Activated CD8-positive, alpha-beta memory T cell treated with anti-CD3 and anti-CD28 coated beads for 4 hours (primary cell): ENCODE measurements at places on chromosomes 3 and 15.

- no peak for DNase-seq
These were observed 212.7 kb upstream of the PPP2R3A start for GRCh38 chr3:135752851-135753250.

DNA sequence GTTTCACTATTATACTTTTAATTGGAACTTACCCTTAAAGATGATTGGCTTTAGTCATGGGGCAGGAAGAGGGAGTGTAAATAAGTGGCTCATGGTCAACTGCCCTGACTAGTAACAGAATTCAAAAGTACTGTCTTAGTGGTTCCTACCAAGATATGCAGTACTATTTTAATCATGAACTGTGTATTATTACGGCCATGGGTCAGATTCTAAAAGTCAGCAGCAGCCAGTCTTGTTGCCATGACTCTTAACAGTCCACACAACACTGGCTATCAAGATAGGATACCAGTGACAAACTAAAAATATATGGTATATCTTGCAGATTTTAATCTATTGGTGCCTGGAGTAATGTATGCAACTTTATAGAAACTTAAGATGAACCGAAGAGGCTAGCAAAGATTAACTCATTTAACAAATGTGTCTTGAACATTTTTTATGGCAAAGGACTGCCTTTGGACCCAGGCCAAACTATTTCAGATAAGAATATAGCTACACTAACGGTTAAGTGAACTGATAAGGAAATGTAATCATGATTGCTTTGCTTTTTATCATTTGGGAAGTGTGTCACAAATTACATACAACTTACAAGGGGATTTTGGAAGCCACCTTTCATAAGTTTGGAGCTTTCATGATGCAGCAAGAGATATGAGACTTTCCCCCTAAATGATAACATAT is 163.7 kb downstream of the TCF12 start:
- DNase-seq: no peak

DNA sequence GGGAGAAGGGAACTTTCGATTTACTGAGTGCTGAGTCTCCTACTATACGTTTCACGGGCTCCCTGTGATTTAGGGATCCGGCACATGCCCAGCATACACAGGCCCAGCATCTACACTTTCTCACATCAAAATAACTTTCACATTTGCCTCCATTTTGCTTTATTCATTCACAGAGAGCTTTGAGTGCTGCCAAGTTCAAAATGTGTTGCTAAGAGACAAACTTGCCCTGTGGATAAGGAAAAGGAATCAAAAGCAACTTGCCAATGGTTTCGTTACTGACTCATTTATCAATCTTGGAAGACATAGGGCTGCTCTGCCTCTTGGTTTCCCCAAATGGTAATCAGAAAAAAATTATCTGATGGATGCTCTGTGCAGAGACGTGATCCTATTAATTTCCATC is 86.3 kb upstream of the LRRN1 start:
- DNase-seq: no peak

- no peak for DNase-seq
These were observed 3.5 kb upstream of the LSMEM2 start for GRCh38 chr3:50275141-50275995.

- DNase-seq: peak; percentile 67
These were observed 4.7 kb downstream of the BHLHE40 start for GRCh38 chr3:4983739-4984510.

GRCh38 chr3:42846685-42847522 is 28.8 kb downstream of the CYP8B1 start:
- DNase-seq: no peak

- DNase-seq: no peak
These were observed 45.3 kb downstream of the ADAMTS9 start for GRCh38 chr3:64642327-64643151.

- no peak for DNase-seq
These were observed 65.1 kb upstream of the TEX264 start for GRCh38 chr3:51605938-51606337.

DNA sequence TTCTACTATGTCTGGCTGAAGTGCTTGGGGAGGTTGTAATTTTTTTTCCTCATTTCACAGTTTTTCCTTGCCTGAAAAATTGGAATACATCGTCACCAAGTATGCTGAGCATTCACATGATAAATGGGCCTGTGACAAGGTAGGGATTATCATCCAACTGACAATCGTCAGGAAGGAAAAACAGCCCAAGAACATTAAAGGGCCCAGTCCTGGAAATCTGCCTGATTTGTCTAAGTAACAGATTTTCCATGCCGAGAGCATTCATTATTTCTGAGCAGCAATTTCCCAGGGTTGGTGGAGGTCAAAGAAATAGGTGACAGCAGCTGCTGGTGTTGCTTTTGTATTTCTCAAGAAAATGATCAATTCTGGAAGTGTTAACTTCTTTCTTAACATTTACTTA is 226.0 kb upstream of the CHRM5 start:
- DNase-seq: no peak

- no peak for DNase-seq
These were observed 68.0 kb downstream of the ABHD5 start for GRCh38 chr3:43758592-43759225.

DNA sequence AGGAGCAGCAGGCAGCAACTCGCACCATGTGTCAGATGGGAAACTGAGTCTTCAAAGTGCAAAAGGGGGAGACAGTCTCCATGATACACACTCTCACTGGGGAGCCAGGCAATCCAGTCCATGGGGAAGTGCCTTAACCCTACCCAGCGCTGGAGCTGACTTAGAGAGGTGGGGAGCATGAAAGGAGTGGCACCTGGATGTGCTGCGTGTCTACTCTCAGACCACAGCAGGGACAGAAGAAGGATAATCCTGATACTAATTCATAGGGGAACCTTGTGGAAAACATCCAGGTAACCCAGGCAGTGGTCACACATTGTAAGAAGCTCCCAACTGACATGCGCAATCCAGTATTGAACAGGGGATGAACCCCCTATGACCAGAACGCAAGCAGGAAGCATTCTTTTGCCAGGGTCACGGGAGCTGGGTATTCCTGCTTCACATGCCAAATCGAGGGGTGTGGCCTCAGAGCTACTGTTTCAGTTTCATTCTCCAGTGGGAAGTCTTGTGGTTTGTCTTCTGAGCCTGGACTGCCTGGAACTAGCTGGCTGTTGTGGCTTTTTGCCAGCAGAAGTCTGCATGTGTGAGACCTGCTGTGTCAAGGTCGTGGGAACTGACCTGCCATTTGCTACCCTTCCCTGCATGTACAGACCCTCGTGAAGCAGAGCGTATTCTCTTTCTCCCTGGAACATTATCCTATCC is 367.6 kb upstream of the NDN start:
- DNase-seq: no peak

DNA sequence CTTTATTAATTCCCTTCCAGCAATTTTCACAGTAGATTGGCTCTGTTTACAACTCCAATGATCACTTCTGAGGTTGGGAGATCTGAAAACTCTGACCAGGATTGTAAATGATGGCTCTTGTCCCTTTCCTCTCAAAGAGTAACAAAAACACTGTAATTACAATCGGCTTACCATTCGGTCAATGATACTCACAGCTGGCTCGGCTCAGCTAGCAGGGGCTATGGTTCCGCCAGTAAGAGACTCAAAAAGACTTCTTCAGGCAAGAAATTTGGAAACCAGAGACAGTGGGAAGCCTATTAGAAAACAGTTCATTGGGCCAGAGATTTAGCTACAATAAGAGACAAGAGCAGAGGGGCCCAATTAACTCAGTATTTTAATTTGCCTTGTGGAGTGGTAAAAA is 96.6 kb downstream of the LRRC3B start:
- DNase-seq: no peak

GRCh38 chr15:39472621-39473297 is 108.1 kb upstream of the THBS1 start:
- DNase-seq: no peak

GRCh38 chr3:12138044-12138443 is 20.7 kb downstream of the TIMP4 start:
- no peak for DNase-seq

DNA sequence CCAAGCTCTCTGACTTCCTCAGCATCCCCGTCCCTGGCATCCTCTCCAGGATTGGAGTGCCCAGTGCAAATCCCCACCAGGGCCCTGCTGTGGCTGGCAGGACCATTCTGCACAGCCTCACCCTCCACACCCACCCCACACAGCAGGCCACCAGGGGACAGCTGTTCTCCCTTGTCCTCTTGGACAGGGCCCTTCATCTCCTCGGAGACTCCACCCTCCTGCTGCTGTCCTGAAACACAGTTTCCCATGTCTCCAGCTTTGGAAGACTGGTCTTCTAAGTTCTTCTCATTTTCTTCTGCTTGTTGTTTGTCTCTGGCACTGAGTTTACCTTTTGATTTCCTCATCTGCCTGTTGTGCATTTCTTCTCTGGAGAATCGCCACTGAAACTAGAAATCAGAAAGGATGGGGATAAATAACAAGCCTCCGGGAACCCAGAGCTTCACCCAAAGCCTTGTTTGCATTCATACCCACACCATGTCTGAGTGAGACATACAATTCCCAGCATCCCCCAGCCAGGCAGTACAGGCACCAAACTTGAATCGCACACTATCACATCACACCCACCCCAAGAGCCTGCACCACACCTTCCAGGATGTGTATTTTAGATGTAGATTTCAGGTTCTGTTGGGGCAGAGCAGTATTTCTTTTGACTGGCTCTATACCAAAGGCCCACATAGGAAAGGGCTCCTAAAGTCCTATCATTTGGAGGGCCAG is 52.0 kb downstream of the OXNAD1 start:
- DNase-seq: no peak

- peak; percentile 69 for DNase-seq
These were observed at the start of gene PLXNA1 for GRCh38 chr3:126982471-126983175. Gene PLXNA1 (plus strand): TSS chr3:126983115. CDS start chr3:126988594, 5,479 bp downstream.

DNA sequence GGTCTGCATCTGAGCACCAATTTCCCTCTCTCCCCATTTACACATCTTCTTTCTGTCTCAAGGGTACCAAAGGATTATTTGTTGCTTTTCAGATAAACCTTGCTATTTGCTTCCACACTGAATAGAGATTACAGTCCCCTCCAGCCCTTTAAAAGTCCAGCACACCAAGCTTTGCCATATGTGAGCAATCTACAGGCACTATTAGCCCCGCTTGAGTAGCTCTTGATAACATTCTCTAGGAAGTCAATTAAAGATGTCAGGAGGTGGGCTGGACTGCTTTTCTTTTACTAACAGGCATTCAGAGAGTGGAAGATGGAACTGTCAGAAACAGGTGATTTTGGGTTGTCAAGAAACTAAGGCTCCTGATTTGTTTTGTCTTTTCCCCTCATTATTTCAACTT is 417.0 kb downstream of the ROBO2 start:
- DNase-seq: no peak

DNA sequence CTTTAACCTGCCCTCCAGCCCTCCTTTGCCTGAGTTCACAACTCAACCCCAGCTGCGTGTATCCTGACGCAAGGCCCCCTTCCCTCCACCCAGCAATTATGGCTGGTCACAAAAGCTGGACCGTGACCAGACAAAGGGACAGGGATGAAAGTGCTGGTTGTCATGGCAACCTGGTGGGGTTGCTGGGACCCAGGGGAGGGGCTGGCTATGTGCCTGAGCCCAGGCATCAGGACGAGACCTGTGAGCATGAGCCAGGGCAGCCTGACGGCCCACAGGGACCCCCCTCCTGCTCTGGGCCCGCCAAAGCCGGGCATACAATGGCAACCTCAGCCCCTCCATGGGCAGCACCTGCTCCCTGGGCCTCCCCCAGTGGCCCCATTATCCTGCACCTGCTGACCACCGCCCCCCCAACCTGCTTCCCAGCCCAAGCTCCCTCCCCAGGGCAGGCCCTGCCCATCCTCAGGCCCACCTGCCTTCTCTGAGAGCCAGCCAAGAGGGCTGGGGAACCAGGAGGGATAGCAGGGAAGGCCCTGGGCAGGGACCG is 4.5 kb upstream of the DNAH1 start:
- no peak for DNase-seq

DNA sequence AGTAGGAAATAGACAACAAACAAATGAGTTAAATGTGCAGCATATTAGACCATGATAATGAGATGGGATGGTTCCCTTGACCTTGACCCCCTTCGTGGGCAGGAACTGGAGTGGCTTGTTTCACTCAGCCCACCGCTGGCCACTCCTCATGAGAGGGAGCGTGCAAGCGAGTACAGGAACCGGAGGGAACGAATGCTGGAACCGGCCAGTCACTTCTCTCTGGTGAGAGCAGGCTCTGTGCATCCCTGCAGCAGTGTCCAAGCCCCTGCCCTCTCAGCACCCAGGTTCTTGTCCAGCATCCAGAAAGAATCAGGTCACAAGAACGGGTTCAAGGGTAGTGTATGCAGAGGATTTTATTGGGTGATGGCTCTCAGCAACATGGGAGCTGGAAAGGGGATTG is 17.2 kb upstream of the IREB2 start:
- DNase-seq: no peak

DNA sequence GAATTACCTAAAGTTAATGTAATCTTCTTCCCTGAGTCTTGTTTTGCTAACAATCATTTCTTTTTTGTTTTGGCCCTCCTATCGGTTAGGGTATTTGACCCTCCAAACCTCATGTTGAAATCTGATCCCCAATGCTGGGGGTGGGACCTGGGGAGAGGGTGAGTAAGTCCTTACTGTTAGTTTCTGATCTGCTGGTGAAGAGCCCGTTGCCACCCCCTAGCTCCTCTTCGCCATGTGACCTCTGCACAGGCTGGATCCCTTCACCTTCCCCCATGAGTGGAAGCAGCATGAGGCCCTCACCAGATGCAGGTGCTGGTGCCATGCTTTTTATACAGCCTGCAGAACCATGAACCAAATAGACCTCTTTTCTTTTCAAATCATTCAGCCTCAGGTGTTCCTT is 62.8 kb upstream of the ADCY5 start:
- no peak for DNase-seq

- DNase-seq: no peak
These were observed 80.6 kb upstream of the BHLHE40 start for GRCh38 chr3:4898454-4899313.

GRCh38 chr15:51709031-51709430 is 27.7 kb downstream of the SCG3 start:
- no peak for DNase-seq

DNA sequence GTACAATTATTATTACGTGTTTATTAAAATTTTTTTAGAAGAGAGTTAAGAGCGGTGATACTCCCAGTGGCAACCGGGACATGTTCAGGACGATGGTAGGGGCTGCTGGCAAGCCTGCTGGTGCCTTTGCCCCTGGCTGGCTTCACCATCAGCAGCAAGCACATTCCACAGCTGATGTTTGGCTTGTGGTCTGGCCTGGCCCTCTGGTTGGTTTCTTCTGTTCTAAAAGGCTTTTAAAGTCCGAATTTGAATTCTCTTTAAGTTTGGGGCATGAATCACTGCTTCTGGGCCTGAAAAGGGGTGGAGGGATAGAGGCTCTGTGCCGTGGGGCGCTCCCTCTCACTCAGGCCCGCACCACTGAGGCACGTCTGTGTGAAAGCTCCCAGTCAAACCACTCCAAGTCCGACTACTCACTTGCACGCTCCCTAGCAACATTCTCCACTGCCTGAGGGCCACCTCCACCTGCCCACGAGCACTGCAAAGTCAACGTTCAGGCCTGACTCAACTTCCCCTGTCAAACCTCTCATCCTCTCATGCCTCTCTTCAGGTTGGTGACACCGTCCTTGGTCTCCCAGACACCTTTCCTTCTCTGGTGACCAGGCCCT is 10.1 kb downstream of the ITGA11 start:
- DNase-seq: no peak
